Right cardiac atrium (tissue), 5 donors: ENCODE measurements at places on chromosomes 11 and 22. TPM values are rescaled to one million over a fixed set of nuclear protein-coding genes. Genes with fewer than 3 reads are reported as not detected.

- DNase-seq: no peak
Observed at GRCh38 chr11:10021563-10021962, 272.5 kb downstream of the SBF2 start.

DNA sequence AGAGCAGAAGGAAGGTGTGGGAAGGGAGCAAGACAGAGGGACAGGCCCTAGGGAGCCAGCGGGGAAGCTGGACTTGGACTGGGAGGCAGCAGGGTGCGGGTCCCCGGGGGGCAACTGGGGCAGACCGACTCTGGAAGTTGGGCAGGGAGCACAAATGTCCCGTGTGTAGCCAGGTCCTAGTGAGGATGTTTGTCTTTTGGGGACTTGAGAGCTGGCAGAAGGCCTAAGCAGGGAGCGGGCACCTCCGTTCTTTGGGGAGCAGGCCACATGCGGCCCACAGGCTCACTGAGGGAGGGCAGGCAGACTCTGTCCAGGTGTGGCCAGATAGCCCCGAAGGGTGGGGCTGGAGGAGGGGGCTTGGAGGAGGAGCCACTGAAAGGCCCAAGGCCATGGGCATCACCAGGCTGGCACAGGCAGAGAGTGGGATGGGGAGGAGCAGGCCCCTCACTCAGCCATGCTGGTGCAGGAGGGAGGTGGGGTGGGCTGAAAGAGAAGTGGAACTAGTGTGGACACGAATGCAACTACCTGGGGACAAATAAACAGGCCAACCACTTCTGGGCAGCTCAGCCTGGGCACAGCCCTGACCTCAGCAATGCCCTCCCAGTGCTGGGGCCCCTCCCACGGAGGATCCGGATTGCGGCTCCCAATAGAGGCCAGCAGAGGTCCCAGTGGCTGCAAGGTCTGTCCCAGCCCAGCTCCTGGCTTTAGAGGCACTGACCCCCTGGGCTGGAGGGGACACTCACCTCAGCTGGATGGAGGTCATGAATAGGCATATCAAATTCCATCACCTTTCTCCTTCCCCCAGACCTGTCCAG is 1.3 kb upstream of the SCARF2 start:
- no peak for DNase-seq

DNA sequence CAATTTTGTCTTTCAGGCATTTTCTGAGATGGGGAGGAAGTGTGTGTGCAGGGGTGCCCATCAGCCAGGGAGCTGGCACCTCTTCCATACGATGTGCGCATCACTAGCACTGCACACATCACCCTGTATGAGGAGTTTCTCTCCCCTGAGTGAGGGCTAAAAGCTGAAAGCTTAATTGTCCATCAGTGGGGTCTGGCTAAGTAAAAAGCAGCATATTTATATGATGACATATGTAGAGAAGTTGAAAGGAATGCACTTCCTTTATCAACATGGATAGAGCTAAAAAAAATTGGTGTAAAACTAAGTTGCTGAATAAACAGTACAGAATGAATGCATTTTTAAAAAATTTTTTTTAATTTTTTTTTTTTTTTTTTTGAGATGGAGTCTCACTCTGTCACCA is 4.0 kb downstream of the VSTM5 start:
- no peak for DNase-seq

GRCh38 chr11:123741159-123742030 is at the start of gene ZNF202:
Gene ZNF202 (minus strand): TSS chr11:123741660. CDS start chr11:123730888, 10,772 bp downstream.
- DNase-seq: peak; percentile 97

DNA sequence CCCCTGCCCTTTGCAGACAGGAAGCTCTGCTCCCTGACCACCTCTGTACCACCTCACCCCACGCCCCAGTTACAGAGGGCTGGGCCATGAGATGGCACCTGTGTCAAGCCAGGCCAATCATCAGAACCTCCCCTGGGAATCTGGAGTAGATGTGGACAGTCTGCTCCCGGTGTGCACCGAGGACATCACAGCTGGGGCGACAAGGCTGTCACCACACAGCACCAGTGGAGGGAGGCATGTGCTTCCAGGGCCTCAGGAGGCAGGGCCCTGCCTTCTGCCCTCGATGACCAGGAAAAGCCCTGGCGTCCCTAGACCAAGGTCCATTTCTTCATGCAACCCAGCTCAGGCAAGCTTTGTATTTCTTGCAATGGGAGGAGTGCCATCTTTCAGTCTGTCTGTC is 309.5 kb downstream of the CTTN start:
- no peak for DNase-seq

- DNase-seq: no peak
Observed at GRCh38 chr11:18080451-18080850, 25.4 kb downstream of the SAAL1 start.

DNA sequence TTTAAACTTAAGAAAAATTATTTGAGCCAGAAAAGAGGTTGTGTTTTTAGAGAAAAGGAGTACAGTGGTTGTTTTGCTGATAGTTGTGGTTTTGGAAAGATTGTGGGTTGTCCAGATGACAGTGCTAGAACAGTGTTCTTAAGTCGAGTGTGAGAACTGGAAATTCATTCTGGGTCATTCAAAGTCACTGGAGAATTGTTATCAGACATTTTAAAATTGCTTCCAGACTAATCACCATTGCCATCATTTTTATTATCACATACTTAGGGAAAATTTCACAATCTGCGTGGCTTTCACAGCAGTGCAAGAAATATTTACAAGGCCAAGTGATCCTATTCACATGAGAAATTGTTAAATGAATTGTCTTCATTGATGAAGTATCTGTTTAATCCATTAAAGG is 242.2 kb upstream of the DDI1 start:
- DNase-seq: no peak

Gene BCO2
- 78.3 TPM for total RNA-seq

- no peak for DNase-seq
Observed at GRCh38 chr11:36164506-36165250, 124.5 kb downstream of the COMMD9 start.

Gene SYT13
- 28.5 TPM for total RNA-seq

- DNase-seq: no peak
Observed at GRCh38 chr22:27250418-27250817, 551.1 kb downstream of the MN1 start.

DNA sequence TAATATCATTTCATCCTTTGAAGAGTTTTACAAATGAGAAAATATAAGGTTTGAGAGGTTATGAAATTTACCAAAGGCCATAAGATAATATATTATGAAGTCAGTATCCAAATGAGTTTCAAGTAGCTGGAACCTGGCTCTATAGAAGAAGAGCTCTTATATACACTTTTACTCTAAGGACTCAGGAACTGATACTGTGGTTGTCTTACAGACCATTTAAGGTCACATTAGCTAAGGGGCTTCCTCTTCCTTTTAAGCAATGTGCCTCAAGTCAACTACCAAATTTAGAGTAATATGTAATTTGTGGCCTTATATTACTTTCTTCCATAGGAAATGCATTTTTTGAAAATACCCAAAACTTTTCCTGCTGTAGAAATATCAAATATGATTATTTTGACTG is 369.3 kb downstream of the DLG2 start:
- DNase-seq: no peak

DNA sequence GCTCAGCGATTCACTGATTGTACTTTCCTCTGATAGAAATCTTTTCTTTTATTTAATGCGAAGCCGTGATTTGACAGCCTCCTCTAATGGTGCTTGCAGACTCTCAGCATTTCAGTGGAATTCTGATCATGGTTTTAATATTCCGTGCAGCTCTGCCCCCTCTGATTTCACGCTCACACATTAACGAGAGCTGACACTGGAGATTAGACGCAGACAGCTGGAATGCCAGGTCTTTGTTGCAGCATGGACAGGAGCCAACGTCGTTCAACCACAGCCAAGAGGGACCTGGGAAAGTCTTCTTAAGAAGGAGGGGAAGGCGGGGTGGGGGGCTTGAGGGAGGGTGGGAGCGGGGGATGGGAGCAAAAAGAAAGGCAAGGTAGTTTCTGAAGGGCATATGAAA is 186.4 kb downstream of the BLID start:
- DNase-seq: peak; percentile 75

Gene FBLN1
- total RNA-seq: 403 TPM

Gene NRXN2
- total RNA-seq: 5.7 TPM

DNA sequence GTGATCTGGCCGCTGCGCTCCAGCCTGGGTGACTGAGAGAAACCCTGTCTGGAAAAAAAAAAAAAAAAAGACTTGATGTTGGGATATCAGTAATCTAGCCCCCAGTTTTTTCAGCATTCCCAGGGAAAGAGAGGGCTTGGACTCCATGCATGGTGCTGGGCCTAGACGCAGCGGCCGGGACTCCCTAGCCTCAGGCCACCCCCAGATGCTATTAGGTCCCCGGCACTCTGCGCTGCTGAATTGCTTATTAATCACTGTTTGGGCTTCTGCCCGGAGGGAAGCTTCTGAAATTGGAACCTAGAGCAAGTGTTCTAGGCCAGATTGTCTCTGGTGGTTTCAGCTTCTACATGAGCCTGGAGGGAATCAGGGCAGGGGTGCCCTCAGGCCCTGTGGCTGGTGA is 39.0 kb downstream of the SLCO2B1 start:
- DNase-seq: peak; percentile 75

DNA sequence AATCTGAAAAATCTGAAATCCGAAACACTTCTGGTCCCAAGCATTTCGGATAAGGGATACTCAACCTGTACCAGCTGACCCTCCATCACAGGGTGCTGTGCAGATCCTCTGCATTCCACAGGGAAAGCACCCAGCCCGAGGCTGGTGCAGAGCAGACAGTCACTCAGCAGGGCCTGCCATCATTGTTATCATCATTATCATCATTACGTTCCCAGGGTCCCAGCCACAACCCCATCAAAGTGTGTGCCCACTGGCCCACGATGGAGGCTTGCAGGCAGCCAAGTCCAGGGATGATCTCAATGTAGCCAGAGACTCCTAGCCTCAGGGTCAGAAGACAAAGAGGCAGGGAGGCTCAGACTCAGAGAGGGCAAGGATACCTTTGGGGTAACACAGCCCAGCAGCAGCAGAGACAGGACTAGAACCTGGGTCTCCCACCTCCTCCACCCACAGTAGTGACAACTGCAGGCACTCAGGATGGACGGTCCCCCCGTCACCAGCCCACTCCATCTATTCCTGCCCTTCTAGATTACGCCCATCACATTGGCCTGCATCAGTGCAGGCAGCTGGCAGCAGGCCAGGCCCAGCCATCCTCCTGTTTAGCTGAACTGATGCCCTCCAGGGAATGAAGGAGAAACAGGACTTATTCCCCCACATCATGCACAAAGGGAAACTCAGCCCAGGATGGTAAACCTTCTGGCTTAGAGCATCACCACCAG is 10.3 kb downstream of the GAL3ST1 start:
- no peak for DNase-seq

DNA sequence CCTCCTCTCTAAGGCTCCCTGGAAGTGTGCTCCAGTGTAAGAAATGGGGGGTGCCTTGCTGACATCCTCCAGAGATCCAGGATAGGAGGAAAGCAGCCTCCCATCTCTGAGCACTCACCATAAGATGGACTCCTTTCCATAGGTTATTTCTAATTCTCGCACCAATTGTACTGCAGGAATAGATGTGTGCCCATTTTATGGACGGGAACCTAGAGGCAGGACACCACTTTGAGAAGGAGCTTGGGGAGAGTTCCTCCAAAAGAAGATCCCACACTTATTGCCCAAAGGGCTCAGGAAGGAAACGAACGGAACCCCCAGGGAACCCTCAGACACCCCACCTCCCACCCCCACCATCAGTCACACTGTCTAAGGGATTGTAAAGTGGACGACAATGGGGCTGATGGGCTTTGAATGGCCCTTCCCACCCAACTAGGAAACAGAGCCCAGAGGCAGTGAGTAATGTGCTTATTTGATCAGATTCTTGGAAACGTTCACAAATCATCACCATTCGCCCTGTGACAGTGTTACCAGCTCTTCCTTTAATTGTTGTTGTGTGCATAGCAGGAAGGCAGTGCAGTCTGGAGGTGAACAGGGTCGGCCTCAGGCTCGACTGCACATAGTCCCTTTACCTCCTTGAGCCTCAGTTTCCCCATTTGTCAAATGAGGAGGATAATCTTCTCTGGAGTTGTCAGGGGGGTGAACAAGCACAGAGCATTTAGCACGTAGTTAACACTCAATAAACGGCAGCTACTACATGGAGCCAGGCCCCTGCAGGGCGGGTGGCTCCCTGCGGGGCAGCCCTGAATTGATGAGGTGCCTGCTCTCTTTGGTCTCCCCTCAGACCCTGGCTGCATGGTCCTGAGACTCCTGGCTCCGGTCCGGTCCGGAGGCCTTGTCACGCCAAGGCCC is 8.4 kb upstream of the MN1 start:
- DNase-seq: no peak

DNA sequence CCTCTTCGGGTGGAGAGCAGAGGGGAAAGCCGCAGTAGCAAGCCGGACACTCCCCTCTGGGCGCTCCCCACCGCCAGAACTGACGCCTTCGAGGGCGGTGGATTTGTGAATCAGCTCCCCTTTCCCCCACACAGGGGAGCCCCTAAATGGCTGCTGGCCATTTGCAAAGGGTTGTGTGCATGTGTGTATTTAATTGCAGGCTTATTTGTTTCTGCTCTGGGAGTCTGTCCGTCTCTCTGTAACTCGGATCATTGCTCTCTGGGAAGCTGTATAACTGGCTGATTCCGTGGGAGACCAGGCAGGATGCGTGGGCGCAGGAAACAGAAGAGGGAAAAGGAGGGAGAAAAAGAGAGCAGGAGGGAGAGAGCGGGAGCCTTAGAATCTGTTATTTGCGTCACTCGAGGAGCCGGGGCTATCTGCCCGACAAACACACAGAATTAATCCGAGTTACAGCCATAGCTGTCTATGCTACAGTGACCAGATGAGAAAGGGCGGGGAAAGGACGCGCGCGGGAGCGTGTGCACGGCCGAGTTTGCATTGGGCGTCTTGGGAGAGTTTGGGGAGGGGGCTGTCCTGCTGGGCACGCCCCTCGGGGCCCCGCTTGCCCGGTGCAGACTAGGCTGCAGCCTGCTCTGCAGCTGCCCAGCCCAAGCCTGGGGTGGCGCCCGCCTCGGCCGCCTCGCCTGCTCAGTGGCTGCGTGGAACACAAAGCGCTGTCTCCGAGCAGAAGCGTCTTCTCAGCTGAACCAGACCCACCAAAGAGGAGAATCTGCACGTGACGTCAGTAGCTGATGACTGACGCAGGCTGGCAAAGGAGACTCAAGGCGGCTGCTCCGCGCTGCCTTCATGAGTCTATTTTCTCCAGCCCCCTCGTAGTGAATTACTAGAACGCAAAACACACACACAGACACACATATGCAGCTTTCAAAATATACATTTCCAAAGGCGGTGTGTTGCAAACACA is 105.3 kb upstream of the HSD17B12 start:
- DNase-seq: peak; percentile 63

DNA sequence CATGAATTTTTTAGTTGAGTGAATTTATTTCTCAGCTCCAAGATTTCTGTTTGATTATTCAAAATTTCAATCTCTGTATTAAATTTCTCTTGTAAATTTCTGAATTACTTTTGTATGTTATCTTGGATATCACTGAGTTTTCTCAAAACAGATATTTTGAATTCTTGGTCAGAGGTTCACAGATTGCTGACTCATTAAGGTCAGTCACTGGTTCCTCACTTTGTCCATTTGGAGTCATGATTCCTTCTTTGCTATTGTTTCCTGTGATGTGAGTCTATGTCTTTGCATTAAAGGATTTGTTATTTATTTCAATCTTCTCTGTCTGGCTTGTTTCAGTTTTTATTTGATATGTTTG is 10.2 kb upstream of the IL17RA start:
- no peak for DNase-seq

Gene PELI3
- total RNA-seq: 14.2 TPM
